ENCODE measurements at places on chromosomes 16 and 17.

- no peak for DNase-seq
These were observed 12.8 kb upstream of the CBX8 start for GRCh38 chr17:79809530-79810129.

- DNase-seq, result no peak
These were observed 17.7 kb upstream of the TVP23A start for GRCh38 chr16:10836174-10836853.

GRCh38 chr16:77916111-77916510 is 106.2 kb upstream of the CLEC3A start:
- DNase-seq, result no peak

DNA sequence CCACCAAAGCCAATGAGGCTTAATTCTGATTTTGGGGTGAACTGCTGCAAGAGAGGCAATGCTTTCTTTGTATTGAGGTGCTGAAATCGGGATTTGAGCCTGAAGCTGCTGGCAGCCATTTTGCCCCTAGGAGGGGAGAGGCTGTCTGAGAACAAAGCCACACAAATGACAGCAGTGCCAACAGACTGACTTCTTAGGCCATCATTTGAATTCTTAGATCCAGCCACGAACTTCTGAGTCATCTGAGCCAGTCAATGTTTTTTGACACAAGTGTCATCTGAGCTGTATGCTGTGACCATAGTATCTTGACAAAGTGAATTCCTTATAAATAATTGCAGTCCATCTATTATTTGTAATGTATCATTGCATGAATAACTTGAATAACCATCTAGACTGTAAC is 29.0 kb downstream of the HYDIN start:
- DNase-seq, result no peak

DNA sequence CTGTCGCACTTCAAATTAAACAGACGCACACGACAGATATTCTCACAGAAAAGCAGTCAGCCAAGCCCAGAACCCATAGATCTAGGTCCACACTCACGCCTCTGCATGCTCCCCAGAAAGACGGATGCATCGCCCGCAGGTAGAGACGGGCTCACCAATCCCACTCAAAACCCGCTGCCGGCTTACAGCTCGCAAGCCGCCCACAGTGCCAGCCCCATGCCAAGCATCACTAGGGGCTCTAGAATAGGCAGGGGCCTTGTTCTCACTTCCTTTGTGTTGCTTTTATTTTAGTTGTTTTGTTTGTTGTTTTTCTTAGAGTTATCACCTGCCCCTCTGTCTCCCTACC is 336 bp upstream of the BMERB1 start:
- DNase-seq, result no peak
